ENCODE measurements at places on chromosomes 12 and 14.

- DNase-seq, result no peak
Observed at GRCh38 chr14:40362856-40363255, 930.6 kb upstream of the FBXO33 start.

DNA sequence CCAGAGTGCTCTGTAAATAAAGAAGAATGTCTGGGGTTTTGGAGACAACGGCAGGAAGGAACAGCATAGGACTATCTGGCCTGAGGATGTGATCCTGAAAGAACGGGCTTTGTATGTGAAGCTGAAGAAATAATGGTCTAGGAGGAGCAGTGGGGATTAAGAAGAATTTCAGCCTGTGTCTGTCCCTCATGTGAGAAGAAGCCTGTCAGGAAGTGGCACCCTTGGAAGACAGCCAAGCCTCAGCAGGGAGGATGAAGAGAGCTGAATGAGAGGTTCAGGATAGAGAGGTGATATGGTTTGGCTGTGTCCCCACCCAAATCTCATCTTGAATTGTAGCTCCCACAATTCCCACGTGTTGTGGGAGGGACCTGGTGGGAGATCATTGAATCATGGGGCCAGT, 56.9 kb upstream of the TCL1A start:
- DNase-seq, result no peak

GRCh38 chr12:64730588-64730969, 28.6 kb downstream of the GNS start:
- DNase-seq, result no peak

- no peak for DNase-seq
Observed at GRCh38 chr12:87676731-87677130, 352.5 kb downstream of the C12orf50 start.

DNA sequence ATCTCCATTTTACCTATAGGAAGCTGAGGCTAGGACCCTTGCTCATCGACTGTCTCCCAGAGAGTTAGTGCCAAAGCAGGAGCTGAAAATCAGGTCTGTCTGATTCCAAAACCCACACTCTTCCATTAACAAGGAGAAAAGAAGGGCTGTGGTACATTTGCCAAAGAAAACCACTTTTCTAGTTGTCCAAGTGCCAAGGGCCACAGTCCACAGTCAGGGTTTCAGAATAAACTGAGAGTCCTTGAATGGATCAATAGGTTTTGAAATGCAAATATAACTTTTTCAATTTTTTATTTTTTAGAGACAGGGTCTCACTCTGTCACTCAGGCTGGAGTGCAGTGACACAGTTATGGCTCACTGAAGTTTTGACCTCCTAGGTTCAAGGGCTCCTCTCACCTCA, 55.4 kb upstream of the ZFP36L1 start:
- DNase-seq, result no peak

GRCh38 chr14:24366413-24366720, 1.6 kb upstream of the NFATC4 start:
- DNase-seq, result no peak

- no peak for DNase-seq
Observed at GRCh38 chr14:55417955-55418354, 6.3 kb upstream of the ATG14 start.

DNA sequence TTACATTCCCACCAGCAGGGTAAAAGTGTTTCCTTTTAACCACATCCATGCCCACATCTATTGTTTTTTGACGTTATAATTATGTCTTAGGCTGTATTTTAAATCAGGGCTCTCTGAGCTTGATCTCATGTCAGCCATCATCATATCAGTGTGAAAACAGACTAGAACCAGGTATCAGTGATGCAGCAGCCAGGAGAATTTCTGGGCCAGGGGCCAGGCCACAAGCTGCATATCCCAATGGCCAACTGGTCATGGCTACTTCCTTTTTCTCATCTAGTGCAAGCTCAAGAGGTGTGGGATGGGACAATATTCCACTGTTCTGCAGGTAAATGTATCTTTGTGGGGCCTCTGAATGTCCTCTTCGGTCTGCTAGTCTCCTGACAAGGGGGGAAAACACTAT, 125.1 kb downstream of the CRADD start:
- DNase-seq, result no peak

GRCh38 chr14:44742202-44742601, 219.5 kb downstream of the KLHL28 start:
- DNase-seq, result no peak
